ENCODE measurements at places on chromosomes 6 and 20.

- no peak for DNase-seq
Measured at GRCh38 chr20:10502098-10502526, 67.0 kb downstream of the SLX4IP start.

DNA sequence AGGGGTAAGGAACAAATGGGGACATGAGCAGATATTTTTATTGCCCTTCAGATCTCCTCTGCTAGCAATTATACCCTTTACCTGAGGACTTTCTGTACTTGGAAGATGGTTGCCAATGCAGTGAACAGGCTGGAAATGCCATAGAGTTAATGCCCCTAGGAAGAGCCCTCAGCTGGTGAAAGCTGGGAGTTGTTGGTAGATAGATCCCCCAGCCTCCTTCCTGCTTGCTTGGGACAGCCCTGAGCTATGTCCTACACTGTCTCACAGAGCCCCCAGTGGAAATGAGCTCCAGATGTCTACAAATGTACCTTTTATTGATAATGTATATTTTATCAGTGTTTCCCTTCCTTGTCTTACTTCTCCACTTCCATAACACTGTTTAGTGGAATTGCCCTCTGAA is 87.6 kb upstream of the PAK5 start:
- no peak for DNase-seq

DNA sequence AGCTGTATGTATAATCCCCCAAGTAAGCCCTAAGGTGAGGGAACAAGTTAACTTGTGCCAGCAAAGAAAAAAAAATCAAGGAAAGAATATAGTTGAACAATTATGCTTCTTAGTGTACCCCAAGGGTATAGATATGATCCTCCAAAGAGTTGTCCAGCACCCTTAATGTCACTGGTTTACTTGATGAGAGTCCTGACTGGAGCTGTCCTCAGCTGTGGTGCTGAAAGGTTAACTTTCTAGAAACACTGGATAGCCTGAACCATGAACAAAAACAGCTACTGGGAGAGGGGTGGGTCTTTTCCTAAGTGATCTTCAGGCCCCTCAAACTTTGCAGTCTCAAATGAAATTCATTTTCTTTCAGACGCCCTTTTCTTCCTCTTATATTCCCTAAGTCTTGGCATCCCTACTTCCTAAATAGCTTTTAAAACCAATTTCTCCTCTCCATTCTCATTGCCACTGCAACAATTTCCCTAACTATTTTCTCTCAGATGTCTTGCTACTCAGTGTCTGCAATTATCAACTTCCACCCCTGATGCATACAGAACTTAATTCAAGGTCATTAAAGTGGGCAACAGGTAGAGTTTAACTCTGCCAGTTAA is 83.5 kb upstream of the PROKR2 start:
- DNase-seq, result no peak

- no peak for DNase-seq
Measured at GRCh38 chr6:43076464-43077332, 584 bp downstream of the PTK7 start.

DNA sequence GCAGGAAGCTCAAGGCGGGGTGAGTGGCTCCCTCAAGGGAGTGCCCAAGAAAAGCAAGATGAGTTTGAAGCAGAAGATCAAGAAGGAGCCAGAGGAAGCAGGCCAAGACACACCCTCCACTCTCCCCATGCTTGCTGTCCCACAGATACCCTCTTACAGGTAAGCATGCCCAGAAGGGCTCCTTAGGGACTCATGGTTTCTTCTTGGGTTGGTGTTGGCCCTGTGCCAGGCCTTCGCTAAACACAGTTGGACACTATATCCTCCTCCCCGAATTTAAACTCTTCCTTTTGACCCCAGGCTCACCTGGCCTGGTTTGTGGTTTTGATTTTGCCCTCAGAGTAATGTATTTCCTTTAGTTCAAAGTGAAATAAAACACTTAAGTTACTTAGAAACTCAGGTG is 5.1 kb downstream of the BRPF3 start:
- DNase-seq, result no peak

GRCh38 chr6:137880746-137881521 is 13.9 kb downstream of the TNFAIP3 start:
- DNase-seq, result no peak

DNA sequence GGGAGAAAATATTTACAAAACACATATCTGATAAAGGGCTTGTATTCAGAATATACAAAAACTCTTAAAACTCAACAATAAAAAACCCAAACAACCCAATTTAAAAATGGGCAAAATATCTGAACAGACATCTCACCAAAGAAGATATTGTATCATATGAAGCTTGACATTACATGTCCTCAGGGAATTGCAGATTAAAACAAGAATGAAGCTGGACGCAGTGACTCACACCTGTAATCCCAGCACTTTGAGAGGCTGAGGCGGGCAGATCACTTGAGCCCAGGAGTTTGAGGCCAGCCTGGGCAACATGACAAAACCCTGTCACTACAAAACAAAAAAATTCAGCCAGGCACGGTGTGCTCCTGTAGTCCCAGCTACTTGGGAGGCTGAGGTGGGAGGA is 135.4 kb upstream of the AKIRIN2 start:
- no peak for DNase-seq

DNA sequence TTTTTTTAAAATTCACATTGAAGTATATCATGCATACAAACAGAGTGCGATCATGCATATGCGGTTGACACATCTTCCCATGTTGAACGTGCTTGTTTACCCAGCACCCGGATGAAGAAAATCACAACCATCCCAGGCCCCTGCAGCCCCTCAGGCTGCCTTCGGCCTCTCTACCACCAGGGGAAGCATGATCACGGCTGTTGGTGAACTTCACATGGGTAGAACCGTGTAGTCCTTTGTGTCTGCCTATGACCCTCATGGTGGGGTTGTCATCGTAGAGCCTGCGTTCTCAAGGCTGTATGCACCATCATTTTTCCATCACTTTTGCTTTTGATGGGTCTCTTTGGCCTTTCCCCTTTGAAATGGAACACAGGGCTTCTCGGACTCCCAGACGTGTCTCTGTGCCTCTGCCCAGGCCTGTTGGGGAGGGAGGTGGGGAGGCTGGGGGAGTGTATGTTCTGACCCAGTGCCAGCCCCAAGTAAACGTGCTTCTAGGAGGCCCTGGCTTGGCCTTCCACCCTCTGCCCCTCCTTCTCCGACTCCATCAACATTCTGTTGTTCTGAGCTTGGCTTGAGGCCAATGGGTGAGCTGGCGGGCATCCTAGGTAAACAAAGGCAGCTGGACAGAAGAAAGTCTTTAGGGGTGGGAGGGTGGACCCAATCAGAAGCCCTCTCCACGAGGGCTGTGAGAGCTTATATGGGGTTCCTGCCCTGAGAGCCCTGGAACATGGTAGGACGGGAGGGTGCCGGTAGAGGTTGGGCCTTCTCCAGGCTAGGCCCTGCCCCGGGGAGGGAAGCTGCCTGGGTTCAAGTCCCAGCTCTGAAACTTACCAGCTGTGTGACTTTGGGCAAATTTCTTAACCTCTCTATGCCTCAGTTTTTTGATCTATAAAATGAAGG is 39.7 kb downstream of the TGM2 start:
- no peak for DNase-seq

DNA sequence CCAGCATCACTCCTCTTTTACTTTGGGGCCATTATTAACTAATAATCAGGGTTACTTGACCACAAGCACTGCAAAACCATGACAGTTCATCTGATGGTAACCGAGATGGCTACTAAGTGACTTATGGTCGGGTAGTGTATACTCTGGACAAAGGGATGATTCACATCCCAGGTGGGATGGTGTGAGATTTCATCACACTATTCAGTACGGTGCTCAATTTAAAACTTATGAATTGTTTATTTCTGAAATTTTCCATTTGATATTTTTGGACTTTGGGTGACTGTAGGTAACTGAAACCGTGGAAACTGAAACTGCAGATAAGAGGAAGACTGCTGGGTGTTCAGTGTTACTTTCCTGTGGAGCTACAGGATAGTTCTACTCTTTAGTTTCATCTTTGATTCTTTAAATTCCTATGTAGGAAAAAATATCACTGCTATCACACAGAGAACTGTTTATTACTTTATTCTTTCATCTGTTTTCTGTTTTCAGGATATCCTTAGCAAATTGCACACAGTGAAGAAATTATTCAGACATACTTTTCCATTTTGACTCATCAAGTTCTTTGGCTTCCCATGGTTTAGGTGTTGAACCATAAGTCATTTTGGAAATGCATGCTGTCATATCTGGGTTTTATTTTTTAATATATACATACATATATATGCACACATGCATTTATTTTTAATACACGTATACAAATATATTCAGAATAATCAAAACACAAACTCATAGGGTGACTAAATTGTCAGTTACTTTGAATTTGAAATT is 59.1 kb upstream of the C20orf144 start:
- no peak for DNase-seq

DNA sequence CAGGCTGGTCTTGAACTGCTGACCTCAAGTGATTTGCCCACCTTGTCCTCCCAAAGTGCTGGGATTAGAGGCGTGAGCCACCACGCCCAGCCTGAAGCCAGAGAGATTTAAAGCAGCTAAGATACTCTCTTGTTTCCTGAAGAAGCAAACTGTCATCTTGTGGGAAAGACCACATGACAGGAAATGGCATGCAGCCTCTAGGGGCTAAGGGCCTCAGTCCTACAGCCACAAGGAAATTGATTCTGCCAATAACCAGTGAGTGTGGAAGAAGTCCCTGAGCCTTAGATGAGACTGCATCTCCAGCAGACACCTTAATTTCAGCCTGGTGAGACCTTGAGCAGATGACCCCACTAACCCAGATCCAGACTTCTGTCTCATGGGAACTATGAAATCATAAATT is 40.9 kb downstream of the KIZ start:
- DNase-seq, result no peak

DNA sequence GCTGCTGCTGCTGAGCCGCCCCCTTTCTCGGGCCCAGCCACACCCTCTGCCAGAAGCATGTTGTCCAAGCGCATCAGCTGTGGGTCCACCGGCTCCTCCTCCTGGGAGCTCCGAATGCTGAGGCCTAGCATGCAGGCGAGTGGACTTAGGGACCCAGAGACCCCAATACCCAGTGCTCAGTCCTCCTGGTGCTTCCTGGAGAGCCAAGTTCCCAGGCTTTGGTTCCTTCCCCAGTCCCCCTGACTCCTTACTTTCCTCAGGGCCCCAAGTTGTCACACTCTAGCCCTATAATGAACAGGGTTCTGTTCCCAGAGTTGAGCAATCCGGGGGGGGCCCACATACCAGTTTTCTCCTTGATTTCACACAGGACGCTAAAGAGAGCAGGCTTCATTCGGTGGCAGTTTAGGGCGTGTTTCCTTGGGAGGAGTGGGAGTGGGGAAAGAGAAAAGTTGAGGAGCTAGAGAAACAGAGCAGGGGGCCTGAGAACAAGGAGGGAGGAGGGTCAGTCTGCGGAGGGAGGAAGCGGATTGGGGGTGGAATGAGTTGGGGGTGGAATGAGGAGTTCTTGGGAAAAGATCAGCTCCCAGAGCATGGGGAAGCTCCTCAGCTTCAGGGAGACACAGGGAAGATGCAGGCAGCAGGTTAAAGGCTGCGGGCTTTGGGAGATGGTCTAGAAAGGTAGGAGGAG is 1.5 kb downstream of the PBX2 start:
- DNase-seq, result no peak

- DNase-seq, result no peak
Measured at GRCh38 chr6:43242908-43243663, at the start of gene TTBK1. TTBK1 (plus strand) TSS chr6:43243481; CDS start chr6:43246661, 3,180 bp downstream.

DNA sequence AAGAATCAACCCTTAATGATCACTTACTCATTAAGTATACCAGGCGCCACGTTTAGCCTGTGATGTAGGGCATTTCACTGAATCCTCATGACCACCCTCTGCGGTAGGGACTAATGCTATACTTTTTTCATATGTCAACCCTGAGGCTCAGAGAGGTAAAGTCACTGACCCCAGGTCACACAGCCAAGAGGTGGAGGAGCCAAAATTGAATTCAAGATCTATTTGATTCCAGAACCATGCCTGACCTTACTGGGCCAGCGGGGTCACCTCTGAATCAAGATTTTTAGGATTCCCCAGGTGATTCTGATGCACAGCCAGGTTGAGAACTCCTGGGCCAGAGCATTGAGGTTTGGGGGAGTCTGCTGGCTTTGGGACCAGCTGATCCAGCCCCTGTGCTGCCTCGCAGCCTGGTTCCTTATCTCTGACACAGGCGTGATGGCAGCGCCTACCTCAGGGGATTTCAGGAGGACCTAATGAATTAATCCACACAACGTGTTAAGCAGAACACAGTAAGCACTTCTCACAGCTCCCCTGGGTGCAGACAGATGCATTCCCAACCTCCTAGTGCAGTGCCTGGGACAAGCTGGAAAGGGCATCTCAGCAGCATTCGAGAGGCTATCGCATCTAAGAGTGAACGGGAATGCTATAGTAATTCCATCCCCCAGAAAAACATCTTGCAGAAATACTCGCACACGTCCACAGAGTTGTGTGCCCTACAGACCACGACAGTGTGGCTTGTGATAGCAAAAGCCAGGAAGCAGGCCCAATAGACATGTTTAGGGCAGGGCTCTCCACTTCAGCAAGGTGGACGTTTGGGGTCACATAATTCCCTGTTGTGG is 101.4 kb upstream of the PTPN1 start:
- no peak for DNase-seq

GRCh38 chr6:52362443-52363227 is 684 bp downstream of the PAQR8 start:
- peak; percentile 20 for DNase-seq

DNA sequence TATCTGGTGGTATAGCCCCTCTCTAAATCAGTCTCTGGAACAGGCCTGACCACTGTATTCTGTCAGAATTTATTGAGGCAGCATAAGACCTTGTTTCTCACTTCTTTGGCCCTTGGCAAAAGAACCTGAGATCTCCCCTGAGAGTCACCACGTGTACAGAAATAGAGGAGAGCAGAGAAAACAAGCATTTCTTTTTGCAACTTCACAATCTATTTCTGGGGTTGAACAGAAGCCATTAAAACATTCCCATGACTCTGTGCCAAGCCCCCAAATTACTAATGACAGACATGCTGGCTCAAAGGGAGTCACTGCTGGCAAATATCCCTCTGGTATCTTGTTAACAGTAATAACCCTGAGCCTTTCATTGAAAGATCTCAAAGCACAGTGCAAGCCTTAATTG is 395.3 kb downstream of the MAFB start:
- DNase-seq, result no peak

- DNase-seq, result no peak
Measured at GRCh38 chr6:139638179-139638941, 263.9 kb upstream of the CITED2 start.

DNA sequence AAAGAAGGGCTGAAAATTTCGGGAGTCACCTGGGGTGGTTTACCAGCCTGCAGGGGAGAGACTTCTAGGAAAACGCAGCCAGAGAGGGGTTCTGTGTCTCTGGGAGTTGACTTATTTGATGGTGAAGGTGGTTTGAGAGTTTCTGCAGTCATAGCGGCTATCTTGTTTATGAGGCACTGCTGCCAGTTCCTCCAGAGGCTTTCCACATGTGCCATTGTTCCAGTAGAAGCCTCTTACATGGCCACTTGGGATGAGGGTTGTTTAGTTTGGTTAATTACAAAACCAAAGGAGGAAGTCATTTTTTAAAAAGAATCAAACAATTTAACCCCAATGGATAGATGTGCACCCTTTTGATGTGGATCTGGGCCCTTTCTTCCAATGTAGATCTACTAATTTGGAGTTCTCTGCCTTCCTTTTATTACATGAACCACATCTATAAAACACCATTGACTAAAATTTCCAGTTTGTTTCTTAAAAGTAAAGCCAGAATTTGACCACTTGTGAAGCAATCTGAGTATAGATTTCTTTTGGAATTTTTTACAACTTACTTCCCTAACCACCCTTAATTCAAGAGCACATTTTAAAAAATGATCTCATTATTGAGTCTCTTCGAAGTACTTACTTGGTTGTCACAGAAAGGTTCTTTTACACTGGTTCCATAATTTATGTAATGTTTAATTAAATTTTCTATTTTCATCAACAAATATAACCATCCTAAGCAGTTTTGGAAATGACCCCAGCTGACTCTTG is 97.6 kb downstream of the TCP11 start:
- no peak for DNase-seq

Data from HS-5 (cell line).